ENCODE measurements at places on chromosomes 6 and 20.

DNA sequence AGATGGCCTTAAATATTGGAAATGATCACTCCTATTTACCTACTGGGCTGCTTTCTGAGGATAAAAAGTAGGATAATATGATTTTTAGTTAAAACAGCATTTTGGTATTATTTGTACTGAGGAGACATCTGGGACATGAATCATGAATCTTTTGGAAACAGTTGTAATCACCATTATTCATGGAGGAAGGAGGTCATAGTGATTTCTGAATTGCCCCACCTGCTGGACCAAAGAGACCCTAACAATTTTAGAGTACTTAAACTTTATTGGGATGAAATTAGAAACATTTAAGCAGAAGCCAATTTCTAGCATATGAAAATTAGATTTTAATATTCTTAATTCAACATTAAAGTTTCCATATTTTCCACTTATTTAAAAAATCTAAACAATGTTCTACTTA lies 108.4 kb upstream of the SIM1 start:
- no peak for DNase-seq

DNA sequence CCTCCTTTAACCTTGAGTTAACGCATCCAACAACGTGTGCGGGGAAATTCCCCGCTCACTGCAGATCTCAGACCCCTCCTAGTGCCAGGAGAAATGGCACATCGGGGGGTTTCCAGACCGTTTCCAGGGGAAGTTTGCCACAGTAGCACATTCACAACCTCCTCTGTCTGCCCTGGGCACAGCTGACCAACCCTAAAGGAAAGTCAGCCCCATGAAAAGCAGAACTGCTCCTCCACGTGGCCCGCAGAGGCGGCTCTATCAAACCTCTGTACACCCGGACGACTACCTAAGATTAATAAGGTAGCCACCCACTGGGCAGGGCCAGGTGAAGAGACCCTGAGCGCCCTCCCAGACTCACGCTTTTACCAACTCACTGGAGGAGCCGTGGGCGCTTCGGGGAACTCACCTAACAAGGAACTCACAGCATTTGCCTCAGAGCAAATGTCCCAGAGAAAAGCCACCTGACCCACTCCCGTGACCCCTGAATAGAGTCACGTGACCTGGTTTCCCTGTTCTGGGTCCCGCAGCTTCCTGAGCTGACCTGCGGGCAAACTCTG lies 93.1 kb downstream of the PRND start:
- peak; percentile 54 for DNase-seq

DNA sequence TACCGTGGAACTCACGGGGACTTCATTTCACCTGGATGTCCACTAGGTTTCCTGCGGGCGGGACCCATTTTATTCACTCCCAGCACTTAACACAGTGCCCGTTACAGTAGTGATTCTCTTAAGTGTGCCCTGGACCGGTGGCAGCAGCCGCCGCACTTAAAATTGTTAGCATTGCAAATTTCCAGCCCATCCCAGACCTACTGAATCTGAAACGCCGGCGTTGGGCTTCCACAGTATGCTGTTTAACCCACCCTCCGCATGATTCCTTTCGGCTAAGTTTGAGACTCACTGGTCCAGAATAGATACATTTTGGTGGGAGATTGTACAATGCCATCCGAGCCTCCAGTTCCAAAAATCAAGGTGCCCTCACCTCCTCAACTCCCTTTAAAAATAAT lies 967 bp downstream of the SMPDL3A start:
- no peak for DNase-seq

DNA sequence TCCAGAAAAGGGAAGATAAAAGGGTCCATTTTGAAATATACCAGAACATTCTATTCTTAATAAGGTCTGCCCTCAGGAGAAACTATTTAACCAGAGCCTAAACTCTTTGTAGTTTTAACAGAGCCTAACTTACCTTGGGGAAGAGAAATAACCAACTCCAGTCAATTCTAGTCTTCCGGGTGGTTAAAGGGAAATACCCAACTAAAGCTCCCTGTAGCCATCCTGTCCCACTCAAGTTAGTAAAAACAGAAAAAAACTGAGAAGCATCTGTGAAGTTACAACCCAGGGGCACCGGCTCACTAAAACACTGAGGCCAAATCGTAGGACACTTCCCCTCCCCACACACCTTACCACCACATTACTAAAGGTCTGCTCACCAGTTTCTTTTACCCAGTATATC lies 23.7 kb downstream of the CEP85L start:
- DNase-seq = no peak

DNA sequence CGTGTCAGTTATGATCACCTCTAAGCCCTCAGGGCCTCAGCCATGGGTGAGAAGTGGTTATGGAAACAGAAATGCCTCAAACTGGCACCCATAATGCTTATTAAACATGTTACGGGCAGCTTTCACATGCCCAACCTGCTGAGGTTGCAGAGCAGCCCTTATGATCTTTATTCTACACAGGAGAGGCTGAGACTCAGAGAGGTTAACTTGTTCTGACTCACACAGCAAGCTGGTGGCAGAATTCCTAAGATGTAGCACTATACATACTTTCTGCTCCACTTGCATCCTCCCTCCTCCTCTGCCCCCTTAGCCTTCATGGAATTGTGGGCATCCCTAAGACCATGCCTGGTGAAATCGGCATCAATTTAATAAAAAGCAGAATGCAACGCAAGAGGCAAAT lies 34.7 kb upstream of the IGF2R start:
- DNase-seq = no peak

DNA sequence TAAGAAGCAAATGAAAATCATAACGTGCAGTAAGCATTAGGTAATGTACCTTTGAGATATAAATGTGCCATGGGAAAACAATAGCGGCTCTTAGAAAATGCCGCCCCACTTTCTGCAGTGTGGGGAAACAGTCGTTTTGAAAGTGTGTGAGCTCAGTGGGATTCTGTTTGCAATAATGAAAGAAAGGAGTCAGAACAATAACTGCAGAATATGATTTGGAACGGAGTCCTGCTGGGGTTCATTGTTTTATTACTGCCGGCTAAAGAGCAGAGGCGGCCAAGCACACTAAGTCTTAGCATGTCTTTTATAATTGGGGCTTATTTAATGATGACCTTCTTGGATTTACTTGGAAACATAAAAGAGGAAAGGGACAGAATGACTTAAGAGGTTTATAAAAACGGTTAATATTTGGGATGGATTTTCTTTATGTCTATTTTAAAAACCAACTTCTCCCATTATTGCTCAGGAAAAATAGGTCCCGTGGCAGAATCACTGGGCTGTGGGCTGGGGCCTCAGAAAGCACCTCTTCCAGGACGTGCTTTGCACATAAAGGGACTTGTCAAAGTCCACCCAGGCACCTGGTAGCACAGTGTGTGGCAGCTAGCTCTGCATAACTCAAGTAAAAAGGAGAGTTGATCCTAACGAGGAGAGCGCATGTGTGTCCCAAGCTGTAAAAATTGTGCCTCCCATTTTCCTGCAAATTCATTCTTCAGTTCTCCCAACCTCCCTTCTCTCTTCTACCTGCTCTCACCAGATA lies 44.0 kb upstream of the SLC22A16 start:
- DNase-seq = no peak

- no peak for DNase-seq
Measured at GRCh38 chr6:121645100-121645745, 209.8 kb downstream of the GJA1 start.

DNA sequence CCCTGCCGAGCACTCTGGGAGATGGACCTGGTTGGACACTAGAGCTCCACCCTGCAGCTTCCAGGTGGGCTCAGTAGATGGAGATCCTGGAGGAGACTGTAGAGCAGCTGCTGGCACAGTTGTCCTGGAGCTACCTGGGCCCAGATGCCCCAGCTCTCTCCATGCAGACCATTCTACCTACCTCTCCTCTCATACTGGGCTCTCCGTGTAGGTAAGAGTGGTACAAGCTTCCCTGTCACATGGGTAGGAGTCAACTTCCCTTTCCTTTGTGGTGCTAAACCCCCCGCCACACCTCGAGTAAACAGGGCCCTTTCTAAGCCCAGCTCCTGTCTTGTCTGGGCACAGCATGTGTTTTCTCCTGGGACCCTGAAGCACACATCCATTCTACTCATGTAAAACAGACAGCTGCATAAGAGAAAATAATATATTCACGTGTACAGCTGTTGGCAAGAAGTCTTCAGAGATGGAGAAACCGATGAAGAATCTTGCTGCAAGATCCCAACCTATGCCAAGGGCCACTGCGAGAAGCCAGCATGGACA lies 108.1 kb upstream of the DUSP22 start:
- DNase-seq = no peak

DNA sequence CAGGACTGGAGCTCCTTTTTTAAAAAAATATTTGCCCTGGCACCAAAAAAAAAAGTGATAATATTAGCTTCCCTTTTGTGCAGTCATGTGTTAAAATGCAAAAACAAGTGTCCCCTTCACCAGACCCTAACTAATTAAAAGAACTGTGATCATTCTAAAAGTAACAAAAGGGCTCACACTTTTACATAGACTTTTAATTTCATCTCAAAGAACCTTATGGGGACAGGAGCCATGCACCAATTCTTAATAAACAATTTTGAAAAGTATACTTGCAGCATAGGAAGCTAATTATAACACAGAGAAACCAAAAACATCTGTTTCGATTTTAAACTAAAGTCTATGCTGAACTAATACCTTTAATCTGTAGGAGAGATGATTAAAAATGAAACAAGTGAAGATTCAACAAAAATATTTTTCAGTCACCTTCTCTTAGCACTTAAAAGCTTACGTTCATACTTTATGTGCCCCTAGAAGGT lies 17.3 kb downstream of the STX7 start:
- DNase-seq = no peak

DNA sequence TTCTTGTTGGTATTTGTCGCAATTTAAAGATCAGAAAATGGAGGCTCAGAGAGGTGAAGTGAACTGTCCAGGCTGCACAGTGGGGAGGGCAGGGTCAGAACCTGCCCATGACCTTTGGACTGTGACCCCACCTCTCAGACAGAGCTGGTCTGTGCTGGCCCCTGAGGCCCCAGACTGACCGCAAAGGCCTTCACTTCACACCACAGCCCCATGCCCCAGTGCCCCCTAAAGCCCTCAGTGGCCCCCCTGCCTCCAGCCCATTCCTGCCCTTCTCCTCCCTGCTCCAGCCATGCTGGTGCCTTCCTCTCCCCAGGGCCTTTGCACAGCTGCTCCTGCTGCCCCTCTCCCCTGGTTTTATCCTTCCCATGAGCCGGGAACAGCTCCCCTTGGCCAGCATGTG lies 9.4 kb upstream of the RBBP8NL start:
- no peak for DNase-seq

GRCh38 chr6:41427642-41428335 lies 92.4 kb downstream of the NCR2 start:
- peak; percentile 72 for DNase-seq

DNA sequence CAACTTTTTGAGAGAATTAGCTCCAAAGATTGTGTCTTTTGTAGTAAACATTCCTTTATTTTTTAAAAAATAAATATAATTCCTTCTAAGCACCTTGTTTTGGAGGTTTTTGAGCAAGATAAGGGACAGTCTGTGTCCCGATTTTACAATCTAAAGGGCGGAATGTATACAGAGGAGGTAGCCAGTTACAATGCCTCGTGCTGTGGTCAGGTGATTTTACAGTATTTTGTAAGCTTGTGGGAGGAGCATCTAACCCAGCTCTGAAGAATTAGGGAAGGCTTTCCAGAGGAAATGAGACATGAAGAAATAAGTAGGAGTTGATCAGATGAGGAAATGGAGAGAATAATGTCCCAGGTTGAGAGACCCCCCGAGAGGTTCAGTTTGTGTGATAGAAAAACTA lies 1.3 kb downstream of the HINT3 start:
- DNase-seq = peak; percentile 44

GRCh38 chr6:54191461-54191860 lies 80.2 kb downstream of the MLIP start:
- DNase-seq = no peak

- DNase-seq = no peak
Measured at GRCh38 chr20:57280221-57280620, 13.8 kb upstream of the BMP7 start.

- DNase-seq = no peak
Measured at GRCh38 chr6:30913721-30914075, 340 bp upstream of the VARS2 start.

- no peak for DNase-seq
Measured at GRCh38 chr6:47034926-47035325, 7.2 kb downstream of the ADGRF1 start.

- no peak for DNase-seq
Measured at GRCh38 chr6:52087498-52087999, at the start of gene PKHD1. Gene PKHD1 (minus strand): TSS chr6:52087613. CDS start chr6:52084933, 2,680 bp downstream.

GRCh38 chr6:85498596-85499258 lies 48.8 kb downstream of the NT5E start:
- no peak for DNase-seq

- DNase-seq = no peak
Measured at GRCh38 chr6:136563386-136564152, 13.3 kb upstream of the MAP7 start.

DNA sequence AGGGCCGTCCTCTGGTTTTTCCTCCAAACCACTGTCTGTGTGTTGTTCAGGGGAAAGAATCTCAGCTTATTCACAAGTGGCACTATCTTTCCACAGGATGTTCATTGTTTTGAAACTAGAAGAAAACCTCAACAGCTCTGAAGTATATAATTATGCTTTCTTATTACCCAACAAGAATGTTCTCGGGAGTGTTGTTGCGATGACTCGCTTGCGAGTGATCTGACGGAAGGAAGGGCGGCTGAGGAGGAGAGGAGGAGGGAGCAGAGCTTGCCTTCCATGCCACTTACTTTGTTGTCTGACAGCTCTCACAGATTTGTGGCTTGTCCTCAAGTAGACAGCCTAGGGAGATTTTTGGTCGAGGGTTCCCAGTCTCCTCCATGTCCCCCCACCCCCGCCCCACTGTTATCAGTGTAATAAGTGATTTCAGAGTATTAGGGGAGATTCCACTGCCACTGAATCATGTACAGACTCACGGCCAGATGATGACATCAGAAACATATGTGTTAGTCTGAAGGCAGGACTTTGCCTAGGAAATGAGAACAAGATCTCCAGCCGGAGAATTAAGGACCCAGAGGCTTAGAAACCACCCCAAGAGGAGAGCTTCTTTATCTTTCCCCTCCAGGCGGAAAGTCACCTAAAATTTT lies 80.7 kb upstream of the CCN6 start:
- no peak for DNase-seq

GRCh38 chr6:56794421-56794820 lies 151.7 kb upstream of the DST start:
- no peak for DNase-seq

- DNase-seq = no peak
Measured at GRCh38 chr20:15772826-15773225, 800.4 kb downstream of the KIF16B start.

DNA sequence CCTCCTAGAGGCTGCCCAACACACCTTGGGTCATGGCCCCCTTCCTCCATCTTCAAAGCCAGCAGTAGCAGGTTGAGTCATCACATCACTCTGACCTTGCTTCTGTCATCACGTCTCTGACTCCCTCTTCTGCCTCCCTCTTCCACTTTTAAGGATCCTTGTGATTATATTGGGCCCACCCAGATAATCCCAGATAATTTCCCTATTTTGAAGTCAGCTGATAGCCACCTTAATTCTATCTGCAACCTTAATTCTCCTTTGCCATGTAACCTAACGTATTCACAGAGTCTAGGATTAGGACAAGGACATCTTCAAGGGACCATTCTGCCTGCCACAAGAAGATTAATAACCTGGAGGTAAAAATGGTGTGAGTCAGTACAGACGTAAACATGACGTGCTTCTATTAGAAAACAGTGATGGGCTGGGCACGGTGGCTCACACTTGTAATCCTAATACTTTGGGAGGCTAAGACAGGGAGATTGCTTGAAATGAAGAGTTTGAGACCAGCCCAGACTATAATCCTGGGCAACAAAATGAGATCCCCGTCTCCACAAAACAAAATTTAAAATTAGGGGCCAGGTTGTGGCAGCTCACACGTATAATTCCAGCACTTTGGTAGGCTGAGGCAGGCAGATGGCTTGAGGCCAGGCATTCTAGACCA lies 3.3 kb downstream of the ZSWIM3 start:
- no peak for DNase-seq
